ENCODE measurements at places on chromosomes 4 and X.
A peak's percentile ranks its signal among the peaks of the same experiment; 100 is the strongest.

- no peak for DNase-seq
Measured at GRCh38 chr4:186502231-186502630, 53.1 kb downstream of the MTNR1A start.

GRCh38 chr4:7736436-7737267, 203.0 kb downstream of the AFAP1 start:
- DNase-seq: no peak

GRCh38 chr4:145260091-145260490, 79.7 kb upstream of the OTUD4 start:
- DNase-seq: no peak

DNA sequence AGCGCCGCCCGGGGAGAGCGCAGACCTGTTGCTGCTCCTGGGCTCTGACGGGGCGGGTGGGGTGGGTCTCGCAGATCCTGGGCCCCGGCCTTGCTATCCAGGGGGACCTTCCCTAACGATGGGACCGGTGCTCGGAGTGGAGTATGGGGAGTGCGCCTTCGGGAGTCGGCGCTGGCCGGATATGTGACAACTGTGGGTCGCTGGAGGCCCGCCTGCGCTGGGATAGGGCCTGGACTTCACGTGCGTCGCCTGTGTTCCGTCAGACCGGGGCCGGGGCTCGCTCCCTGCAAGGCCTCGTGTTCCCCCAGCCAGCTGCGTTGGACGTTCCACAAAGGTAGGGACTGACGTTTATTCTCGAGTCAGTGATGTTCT, 1.3 kb downstream of the TBL1X start:
- DNase-seq: no peak

DNA sequence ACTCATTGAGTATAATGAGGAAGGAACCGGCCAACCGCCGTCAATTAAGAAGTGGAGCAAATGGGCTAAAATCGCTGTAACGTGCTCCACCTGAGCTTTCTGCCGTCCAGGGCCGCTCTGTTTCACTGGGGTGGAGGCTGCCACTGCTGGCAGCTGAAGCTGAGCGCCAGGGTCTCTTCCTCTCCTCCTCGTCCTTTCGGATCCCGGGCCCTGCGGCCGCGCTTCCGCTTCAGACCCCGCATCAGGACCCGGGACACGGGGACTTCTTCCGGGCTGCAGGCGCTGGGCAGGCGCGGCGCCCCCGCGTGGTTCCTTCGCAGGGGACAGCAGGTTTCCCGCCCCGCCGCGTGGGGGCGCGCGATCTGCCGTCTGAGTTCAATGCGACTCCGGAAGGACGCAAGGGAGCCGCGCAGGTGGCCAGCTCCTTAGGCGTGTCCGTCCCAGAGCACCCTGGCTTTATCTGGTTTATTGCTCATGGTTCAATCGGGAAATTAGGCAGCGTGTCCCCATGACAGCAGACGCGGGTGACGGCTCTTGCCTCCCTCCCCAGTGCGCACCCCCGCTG, 519.8 kb downstream of the TRIML1 start:
- no peak for DNase-seq

DNA sequence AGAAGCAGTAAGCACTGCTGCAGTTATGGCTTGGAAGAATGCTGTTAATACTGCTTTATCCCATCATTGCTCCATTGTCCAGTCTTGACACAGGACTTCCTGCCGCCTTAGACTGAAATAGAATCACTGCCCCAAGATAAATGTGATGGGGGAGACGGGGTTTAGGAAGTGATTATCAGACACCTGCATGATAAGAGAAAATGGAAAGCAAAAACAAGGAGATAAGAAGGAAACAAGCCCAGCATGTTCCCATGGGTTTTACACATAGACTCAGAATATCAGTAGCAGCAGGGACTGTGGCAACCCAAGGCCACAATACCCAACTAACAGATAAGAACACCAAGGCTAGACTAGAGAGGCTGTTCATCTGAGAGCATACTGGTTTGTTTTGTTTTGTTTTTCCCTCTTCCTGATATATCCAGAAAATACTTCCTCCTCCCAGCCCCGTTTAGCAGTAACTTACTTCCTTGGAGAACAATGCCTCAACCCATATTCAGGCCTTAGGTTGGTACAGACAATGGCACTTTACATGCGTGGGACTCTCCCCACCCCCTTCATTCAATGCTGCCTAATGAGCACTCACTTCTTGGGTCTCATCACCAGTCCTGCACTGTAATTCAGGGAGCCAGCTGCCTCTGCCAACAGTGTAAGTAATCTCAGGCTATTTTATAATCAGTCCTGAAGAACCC, 232.6 kb downstream of the CBR4 start:
- DNase-seq: no peak

GRCh38 chr4:8120501-8120900, 38.1 kb downstream of the ABLIM2 start:
- no peak for DNase-seq

DNA sequence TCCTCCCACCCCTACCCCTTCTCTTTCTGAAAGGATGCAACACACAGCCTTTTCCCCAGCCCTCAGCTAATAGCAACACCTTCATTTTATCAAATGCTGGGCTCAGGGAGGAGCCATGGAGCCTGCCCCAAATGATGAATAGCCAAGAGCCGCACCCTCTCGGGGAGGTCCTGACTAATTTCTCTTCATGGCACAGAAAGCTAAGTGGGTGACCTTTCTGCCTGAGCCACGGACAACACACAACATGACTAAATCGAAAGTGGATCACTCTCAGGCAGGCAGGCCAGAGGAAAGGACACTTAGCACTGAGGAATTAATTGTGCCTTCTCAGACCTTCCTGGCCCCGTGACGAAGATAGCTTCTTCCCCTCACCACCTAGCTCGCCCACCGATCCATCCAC, 165.1 kb upstream of the RAI2 start:
- peak; percentile 25 for DNase-seq

DNA sequence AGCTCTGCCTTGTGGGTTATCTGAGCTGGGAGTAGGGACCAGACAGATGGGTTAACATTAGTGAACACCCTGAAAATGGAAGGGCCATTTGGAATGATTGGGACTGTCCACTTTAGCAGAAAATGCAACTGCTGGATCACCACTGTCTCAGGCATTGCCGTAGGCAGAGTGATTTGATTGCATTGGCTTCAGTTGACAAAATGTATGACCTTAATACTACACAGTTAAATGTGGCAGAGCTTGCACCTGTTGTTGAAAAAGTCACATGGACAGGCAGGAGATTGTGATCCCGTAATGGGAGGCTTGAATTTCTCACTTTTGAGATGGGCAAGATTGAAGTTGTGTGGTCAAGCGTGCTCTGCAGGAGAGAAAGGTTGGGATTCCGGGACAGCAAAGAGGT, 166.5 kb upstream of the PUDP start:
- no peak for DNase-seq

GRCh38 chrX:53077207-53078197, 4.7 kb upstream of the TSPYL2 start:
- no peak for DNase-seq

GRCh38 chr4:177759729-177760128, 317.5 kb upstream of the AGA start:
- DNase-seq: no peak

DNA sequence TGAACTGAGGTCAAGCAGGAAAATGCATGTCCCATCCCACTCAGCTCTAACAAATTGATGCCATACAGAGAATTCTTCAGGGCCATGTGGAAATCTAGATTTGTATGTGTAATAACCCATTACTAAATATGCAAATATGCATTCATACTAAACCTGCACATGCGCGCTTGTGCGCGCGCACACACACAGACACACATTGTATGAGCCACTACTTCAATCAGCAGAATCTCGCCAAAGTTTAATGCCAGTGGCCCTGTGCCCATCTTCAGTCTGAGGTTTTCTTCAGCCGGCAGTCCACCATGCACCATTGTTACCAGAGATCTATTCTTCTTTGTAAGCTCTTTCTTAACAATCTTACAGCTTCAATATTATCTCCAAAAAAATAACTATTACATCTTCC, 276.4 kb downstream of the PDGFC start:
- DNase-seq: no peak

DNA sequence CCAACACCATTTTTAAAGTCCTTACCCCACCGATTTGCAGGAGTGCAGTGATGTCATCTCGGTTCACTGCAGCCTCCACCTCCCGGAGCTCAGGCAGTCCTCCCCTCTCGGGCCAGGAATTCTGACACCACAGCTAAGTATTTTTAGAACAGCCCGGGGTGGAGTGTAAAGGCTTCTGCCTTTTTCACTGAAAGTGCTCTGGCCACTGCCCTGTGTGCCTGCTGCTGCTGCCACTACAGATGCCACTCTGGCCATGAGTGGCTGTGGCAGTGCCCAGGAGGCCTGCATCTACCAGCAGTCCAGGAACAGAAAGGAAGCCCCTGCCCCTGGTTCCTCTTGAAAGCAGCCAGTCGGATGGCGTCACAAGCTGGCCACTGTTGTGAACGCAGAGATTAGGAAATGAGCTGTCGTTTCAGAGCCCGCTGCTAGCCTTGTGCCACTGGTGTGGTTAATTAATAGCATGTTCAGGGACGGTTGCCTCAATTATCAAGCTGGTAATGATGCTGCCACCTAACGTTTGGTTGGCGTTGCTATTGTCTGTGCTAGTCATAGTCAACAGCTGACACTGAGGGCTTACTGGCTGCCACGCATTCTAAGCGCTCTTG, 23.6 kb upstream of the TBC1D14 start:
- DNase-seq: peak; percentile 30

DNA sequence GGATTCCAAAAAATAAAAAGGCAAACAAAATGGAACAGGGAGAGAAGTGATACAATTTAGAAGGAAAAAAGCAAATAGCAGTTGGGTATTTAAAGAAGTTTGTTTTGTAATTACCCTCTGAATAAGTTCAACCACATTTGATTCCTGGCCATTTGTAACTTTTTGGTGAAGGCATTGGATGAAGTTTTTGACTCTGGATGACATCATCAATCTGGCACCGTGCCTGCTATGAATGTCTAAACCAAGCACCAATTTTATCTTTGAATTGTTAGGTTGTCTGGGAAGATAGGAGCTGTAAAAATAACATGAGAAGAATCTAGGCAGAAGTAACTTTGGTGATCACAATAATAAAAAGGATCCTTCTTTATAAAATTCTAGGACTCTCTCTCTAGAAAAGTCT, 29.5 kb downstream of the TMPRSS11A start:
- DNase-seq: no peak
